ENCODE measurements at places on chromosomes 5 and 9.

GRCh38 chr5:14447958-14448911, 133.4 kb upstream of the OTULINL start:
- DNase-seq = no peak

DNA sequence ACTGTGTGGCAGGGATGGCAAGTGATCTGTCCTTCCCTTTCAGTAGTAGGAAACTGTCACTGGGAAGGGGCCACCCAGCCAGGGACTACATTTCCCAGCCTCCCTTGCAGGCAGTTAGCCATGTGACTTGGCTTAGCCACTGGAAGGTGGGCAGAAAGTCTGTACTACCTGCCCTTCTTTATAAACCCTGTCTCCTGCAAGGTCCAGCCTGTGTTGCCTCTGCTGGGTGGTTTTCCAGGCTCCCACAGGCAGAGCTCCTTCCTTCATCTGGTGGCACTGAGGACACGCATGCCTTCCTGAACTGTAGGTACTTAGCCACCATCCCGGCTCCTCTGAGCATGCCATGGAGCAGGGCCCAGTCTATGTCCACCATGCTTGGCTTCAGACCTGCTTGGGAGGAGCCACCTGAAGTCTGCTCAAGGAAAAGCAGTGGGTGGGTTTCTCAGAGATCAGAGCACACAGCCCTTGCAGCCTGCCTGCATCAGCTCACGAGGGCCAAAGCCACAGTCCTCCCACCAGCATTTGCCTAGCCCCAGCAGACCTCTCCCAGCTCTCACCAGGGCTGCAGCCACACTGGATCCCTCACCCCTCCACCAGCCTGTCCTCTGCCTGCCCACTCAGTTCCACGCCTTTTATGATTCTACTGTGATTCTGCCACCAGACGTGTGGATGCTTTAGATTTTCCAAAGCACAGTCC, 16.7 kb upstream of the SLC25A51 start:
- DNase-seq = peak; percentile 7

DNA sequence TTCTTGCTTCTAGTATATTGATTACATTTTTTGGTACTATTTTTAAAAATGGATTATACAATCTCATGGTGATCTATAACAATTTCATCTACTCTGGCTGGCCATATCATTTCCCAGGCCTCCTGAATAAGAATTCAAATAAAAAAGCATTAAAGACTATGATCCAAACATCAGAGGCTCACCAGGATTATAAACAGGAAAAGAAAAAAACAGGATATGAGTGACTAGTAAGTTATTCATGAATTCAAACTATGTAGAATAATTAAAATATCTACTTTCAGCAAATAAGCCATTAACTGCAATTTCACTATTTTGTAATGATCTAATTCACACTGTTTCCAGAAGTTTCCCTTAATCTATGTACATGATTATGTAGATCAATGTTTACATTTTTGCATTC, 293.1 kb upstream of the CDH6 start:
- DNase-seq = no peak

- DNase-seq = no peak
Observed at GRCh38 chr9:108474356-108474755, 381.4 kb downstream of the ACTL7B start.

DNA sequence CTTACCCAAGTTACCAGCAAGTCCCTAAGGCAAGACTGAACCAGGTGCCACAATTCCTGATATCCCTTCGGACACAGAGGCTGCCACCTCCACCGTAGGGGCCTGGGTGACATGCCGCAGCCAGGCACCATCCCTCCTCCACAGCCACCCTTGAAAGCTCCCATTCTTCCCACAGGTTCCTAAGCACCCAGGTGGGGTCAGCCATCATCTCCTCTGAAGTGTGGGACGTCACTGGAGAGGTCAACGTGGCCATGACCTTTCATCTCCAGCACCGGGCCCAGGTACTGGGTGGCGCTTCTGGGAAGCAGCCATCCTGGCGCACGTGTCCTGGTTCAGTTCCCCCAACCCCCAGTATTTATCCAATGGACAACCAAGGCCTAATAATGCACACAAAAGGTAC, 8.2 kb downstream of the ADGRD2 start:
- no peak for DNase-seq

GRCh38 chr5:132737982-132738681, 786 bp upstream of the KIF3A start:
- no peak for DNase-seq

DNA sequence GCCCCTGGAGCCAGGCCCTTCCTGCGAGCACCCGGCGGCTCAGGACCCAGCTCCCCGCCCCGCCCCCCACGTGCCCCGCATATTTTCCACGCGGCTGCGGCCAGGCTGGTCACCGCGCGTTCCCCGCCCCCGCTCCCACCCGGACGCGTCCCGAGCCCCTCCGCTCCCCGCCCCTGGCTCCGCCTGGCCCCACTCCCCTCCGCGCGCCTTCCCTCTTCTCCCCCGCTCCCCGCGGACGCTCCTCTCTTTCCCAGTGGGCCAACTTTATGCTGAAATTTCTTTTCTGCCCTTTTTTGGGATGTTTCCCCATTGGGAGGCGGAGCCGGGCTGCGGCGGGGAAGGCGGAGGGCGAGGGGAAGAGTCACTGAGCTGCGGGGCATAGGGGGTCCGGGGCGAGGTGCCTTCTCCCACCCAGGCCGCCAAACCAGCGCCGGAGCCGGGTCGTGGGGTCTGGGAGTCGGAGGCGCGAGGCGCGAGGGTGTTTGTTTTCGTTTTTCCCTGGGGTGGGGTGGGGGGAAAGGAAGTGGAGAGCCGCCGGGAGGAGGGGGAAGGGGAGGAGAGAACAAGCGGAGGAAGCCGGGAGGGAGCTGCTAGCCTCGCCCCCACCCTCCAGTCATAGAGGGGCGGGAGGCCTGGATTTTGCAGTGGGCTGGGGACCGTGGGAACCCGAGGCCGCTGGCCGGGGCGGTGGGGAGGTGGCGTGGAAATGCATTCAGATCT, 1.0 kb upstream of the TPM2 start:
- DNase-seq = peak; percentile 35

DNA sequence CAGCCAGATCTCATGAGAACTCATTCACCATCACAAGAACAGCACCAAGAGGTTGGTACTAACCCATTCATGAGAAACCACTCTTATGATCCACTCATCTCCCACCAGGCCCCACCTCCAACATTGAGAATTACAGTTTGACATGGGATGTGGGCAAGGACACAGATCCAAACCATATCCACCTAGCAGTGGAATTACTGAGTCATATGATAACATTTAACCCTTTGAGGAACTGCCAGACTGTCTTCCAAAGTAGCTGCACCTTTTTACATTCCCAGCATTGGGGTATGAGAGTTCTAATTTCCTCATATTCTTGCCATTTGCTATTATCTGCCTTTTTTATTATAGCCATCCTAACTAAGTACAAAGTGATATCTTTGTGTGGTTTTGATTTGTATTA, 51.9 kb downstream of the CTNNA1 start:
- no peak for DNase-seq

DNA sequence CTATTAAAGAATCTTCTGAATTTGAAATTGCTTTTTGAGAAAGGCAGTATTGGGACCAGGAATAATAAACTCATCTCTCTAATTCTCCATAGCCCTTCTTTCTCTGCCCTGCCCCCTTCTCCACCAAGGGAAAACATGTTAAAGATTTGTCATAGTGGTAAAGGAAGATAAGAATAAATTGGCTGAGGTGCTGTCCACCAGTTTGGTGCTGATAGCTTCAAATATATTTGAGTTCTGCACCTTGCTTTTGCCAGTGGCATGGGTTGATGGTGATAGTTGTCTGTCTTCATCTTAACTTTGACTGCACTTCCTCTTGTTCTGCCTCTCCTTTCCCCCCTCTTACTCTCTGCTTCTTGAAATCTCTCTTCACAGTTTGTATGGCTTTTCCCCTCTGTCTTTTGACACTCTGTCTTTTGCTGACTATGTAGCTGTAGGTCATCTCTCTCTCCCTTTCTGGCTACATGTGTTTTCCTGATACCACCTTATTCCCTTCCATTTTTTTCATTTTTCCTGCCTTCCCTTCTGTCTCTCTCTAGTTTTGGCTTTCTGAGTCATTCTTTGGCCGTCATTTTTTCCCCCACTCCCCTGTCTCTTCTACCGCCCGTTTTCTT, 56.6 kb downstream of the NDUFS4 start:
- DNase-seq = no peak

DNA sequence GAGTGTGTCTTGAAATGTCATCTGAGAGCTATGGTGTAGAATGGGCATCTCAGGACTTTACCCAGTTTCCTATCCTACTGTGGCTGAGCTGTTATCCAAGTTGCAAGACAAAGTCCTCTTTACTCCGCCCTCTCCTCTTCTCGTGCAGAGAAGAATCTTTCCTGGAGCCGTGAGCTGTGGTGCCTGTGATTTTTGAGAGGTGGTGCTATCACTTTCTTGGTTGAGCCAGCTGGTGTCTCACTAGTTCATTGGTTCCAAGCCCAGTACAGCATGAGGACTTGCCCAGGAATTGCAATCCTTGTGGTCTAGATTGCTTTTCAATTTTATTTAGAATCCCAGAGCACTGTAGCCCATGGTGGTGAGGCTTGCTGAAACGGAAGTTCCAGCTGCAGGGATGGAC, 2300.3 kb downstream of the MAT2B start:
- no peak for DNase-seq

GRCh38 chr5:4370218-4370617, 769.9 kb upstream of the ADAMTS16 start:
- no peak for DNase-seq

- DNase-seq = no peak
Observed at GRCh38 chr5:78354066-78354670, 6.2 kb upstream of the SCAMP1 start.

DNA sequence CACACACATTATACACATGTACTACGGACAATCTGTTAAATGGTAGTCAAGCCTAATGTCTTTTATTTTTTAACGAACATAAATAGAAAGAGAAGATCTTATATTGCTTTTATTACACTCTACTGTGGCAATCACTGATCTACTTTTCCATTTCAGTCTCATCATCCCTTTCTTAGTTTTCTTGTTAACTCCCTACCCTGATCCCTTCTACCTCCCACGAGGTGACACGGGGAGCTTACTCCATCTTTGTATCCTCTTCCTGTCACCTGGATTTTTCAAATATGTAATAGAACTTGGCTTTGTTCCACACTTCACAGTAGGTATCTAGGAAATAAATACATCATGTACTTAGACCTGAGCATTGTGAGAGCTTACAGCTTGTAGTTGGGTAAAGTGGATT, 211.0 kb downstream of the PIK3R1 start:
- DNase-seq = no peak

- peak; percentile 36 for DNase-seq
Observed at GRCh38 chr5:171418982-171419687, at the start of gene FGF18. FGF18 (plus strand) TSS chr5:171419647; CDS start chr5:171420200, 553 bp downstream.

- DNase-seq = no peak
Observed at GRCh38 chr5:6246820-6247437, 131.4 kb downstream of the MED10 start.

DNA sequence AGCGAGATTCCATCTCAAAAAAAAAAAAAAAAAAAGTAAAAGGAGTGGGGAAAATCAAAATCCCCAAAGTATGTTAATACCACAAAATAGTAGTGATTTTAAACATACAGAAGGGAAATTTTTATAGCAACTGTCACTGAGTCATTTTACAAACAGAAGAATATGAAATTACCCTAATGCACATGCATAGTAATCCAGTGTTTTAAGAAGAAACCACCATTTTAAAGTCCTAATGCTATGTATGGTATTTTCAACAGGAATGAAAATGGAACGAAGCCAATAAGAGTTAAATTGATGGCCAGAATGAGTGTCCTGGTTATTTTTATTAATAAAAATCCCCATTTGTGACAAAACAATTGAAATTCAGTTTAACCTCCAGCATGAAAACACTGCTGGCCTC, 26.7 kb upstream of the NXNL2 start:
- DNase-seq = no peak

- no peak for DNase-seq
Observed at GRCh38 chr5:109315245-109315644, 94.5 kb downstream of the PJA2 start.

- DNase-seq = no peak
Observed at GRCh38 chr5:9627541-9627940, 2.6 kb downstream of the TAS2R1 start.

- DNase-seq = no peak
Observed at GRCh38 chr9:136605988-136606660, 56.6 kb upstream of the EGFL7 start.

GRCh38 chr5:147454996-147455677, 54.7 kb downstream of the DPYSL3 start:
- DNase-seq = no peak

DNA sequence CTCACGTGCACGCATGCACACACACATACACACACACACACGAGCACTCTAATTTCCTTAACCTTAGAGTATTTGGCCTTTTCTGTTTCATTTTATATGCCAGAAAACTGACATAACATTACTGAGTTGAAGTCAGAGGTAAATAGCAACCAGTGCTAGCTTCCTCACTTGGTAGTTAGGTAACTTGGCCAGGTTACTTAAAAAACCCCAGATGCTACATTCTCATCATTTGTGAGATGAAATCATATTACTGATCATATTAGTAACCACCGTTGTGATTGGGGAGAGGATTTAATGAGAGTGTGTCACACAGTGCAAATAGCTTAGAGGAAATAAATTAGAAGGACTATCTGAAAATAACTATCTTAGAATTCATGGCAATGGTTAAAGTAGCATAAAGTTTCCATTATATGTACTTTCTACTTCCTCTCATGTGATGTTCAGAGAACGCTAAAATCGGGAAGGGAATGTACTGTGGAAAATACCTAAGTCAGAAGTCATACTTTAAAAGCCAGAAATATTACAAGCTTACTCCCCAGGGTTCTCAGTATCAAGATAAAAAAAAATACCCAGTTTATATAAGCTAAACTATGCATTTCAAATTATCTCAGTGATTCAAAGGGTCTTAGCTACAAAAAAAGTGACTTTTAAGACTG, 120.5 kb downstream of the TUSC1 start:
- DNase-seq = no peak

- peak; percentile 2 for DNase-seq
Observed at GRCh38 chr9:81609782-81610739, 79.3 kb downstream of the TLE1 start.

DNA sequence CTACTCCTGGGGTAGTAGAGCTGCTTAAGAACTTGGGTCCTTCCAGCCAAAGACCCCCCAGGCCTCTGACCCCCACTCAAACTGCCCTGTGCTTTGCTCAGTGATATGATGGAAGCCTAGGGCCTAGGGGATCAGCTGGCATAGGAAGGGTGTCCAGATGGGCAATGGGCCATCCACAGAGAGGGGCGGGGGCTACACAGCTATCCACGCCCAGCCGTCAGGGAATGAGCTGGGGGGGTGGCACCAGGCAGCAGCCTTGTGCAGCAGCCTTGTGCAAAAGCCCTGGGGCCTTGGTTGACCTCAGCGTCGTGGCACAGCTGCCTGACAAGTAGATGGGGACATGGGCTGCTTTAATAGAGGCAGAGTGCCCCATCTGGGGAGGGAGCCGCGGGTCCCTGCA, 43.2 kb downstream of the DAB2IP start:
- DNase-seq = no peak

GRCh38 chr9:113345190-113345589, 4.2 kb upstream of the BSPRY start:
- no peak for DNase-seq
